ENCODE measurements at places on chromosomes 7 and 10. TPM values are rescaled to one million over a fixed set of nuclear protein-coding genes. Genes with fewer than 3 reads are reported as not detected.

- no peaks in the 10 kb centered on the region for H3K36me3 ChIP-seq
- no peak overlapping the region for H3K27ac ChIP-seq
- H3K27me3 ChIP-seq = no peaks in the 10 kb centered on the region
Observed at GRCh38 chr7:125661677-125662076, 732.1 kb upstream of the POT1 start.

SUN3 gene
- total RNA-seq = not detected

GRCh38 chr7:132930881-132931280 is 151.0 kb downstream of the CHCHD3 start:
- peaks cover 4% of the 10 kb centered on the region for H3K4me1 ChIP-seq
- no peaks in the 10 kb centered on the region for H3K36me3 ChIP-seq
- H3K27ac ChIP-seq = no peak overlapping the region
- no peak overlapping the region for H3K4me3 ChIP-seq
- no peaks in the 10 kb centered on the region for H3K27me3 ChIP-seq

INHBA gene
- total RNA-seq = 103 TPM

TFEC gene
- 1.8 TPM for total RNA-seq

FIGNL1 gene
- 10.0 TPM for total RNA-seq
